Nucleus accumbens (tissue), 56 donors: ENCODE measurements at places on chromosomes 1 and 21.
A peak's percentile ranks its signal among the peaks of the same experiment; 100 is the strongest.

- no peak for DNase-seq
These were observed at the start of gene AGBL4 for GRCh38 chr1:50023292-50024159. TSS of gene AGBL4 (minus strand) at chr1:50023954.

- no peak for DNase-seq
These were observed 77.7 kb upstream of the TMEM51 start for GRCh38 chr1:15075817-15076216.

GRCh38 chr1:156230473-156230837 is 11.5 kb upstream of the BGLAP start:
- no peak for DNase-seq

- no peak for DNase-seq
These were observed 5.6 kb upstream of the ATP1A1 start for GRCh38 chr1:116367256-116367945.

DNA sequence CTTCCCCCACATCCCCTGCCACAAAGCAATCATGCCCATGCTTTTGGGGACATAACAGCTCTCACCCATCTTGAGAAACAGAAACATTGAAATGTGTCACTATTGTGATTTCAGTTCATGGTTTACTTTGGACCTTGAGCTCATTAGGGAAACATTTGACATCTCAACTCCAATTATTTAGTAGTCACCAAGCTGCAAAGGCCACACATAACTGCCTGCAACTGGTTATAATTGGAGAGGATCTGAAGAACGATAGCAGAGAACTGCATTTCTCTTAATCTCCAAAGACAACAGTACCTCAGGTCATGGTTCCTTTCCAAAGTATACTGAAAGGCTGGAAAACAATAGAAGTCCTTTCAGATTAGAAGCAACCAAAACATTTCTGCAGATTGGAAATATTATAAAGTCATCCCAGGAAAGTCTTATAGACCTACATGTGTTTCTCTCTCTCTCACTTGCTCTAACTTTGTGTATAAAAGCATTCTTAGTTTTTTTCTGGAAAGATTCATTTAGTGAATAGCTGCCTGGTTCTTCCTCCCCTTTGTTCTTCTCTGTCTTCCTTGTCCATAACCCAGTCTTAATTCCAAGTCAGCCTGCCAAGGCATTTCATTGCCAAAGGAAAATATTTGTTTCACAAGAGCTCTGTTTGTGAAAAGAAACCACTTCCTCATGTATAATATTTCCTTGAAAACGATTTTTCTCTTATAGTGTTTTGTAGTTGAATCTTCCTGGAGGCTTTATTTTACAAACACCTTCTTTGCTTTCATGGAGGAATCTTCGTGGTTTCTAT is 426.8 kb downstream of the ADGRL2 start:
- no peak for DNase-seq

DNA sequence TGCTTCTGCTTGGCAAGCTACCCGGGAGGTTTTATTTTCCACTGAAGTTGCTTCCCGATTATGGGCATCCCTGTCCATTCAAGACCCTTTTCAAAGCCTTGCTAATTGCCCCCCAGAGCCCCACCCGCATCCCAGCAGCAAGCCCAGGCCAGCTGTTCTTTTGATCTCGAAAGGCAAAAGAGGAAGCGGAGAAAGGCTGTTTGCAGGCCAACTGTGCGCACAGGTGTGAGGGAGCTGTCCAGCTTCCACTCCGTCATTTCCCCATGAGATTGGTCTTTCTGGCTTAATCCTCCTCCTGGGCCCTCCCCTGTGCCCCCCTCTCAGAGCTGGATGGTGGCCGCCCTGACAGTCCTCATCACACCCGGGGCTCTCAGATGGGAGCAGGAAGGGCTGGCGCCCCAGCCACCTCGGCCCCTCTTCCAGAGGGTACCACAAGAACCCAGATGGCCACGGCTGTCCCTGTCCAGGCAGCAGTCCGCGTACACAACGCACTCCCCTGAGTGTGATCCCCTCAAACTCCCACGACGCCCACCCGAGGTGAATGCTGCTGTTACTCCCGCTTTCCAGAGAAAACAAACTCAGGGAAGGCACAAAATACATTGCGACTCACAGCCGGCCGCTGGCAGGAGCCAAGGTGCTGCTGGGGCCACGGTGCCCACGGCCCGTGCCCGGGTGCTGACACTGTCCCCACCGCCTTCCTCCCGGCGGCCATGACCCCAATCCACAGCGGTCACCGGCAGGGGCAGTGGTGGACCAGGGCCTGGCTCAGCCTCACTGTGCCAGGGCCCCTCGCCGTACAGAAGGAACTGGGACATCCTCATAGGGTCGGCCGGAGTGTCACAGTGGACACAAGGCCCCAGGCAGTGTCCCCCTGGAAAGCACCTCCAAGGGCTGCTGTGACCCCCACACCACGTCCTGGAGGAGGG is 121.9 kb downstream of the CRYAA start:
- no peak for DNase-seq

GRCh38 chr1:222373216-222373615 is 174.7 kb downstream of the HHIPL2 start:
- DNase-seq, result no peak

DNA sequence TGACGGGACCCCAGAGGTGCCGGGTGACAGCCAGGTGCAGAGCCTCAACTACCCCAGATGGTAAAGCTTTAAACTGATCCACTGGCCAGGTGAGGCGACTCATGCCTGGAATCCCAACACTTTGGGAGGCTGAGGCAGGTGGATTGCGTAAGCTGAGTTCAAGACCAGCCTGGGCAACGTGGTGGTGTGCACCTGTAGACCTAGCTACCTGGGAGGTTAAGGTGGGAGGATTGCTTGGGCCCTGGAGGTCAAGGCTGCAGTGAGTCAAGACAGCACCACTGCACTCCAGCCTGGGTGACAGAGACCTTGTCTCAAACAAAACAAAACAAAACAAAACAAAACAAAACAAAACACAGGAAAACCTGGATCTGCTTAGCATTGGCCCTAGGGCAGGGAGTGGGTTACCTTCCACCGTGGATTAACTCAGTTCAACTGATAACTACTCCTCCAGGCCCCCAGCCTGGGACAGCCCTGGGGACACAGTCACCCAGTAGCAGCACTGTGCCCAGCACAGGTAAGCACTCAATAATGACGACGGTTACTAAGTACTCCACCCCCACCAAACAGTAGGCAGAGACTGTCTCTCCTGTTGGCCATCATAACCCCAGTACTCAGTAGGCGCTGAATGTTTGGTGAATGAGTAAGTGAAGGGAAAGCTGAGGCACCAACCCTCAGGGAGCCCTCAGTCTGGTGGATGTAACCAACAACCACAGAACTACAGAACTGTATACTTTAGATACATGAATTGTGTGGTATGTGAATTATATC is 21.6 kb downstream of the SLC66A1 start:
- no peak for DNase-seq

GRCh38 chr1:232339073-232339472 is 290.9 kb downstream of the SIPA1L2 start:
- DNase-seq, result no peak

DNA sequence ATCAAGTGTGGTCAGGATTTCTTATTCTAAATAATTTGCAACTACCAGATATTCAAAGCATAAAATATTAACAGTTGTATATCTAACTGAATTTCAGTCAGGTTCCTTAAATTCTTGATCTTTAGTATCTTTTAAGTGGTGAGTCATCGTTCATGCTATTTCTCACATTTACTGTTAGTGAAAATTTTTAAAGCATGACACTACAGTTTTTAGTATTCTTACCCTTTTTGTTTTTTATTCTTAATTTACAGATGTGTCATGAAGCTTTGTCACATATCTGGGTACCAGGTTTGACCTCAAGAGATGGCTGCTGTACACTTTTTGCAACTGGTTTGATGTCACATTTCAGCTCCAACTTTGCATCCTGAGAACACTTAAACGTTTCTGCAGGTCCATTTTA is 12.7 kb downstream of the AKIRIN1 start:
- no peak for DNase-seq

GRCh38 chr1:17207046-17207445 is 2.1 kb downstream of the PADI1 start:
- peak; percentile 2 for DNase-seq

- DNase-seq, result no peak
These were observed 121.7 kb downstream of the KCNN3 start for GRCh38 chr1:154748405-154748775.

DNA sequence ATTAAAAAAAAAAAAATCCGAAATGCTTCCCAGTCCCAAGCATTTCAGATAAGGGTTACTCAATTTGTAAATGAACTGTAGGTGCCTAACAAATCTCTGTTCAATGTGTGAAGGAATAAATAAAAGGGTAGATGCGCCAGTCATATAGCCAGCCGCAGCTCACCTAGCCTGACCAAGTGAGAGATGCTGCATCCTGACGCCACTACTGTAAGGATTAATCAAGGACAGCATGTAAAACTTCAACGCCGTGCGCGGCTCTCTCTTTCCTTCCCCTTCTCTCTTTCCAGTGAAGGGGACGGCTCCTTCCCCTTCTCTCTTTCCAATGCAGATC is 441 bp downstream of the PPT1 start:
- no peak for DNase-seq

DNA sequence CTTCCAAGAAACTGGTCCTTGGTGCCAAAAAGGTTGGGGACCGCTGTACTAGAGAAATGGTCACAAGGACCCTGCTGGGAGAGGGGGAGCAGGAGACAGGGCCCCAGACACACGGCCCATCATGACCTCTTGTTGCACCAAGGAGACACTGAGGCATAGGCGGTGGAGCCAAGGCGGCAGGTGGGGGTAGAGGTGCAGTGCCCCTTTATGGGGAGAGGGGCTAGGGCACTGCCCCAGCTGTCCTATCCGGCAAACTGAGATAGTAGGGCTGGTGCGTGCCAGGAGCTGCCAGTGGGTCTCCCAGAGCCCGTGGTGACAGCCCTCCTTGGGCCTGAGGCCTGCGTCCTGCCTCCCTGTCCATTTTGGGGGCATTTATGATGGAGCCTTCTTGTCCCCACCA is 20.3 kb downstream of the TNNT2 start:
- DNase-seq, result no peak

DNA sequence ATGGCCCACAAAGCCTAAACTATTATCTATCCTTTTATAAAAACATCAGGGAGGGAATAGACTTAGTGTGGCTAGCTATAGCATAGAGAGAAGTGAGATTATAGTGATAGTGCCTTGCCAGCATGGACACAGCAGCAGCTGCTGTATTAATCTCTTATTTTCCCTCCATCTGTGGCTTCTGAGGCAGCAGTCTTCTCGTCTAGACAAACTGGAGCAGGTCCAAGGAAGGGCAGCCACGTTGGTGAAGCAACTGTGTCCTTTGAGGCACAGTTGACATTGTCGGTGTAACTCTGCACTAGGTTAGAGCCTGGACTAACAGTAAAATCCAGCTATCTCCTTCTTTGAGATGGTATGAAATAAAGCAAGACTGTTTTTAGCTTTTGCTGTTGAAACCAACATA is 131.3 kb downstream of the CACHD1 start:
- DNase-seq, result no peak

DNA sequence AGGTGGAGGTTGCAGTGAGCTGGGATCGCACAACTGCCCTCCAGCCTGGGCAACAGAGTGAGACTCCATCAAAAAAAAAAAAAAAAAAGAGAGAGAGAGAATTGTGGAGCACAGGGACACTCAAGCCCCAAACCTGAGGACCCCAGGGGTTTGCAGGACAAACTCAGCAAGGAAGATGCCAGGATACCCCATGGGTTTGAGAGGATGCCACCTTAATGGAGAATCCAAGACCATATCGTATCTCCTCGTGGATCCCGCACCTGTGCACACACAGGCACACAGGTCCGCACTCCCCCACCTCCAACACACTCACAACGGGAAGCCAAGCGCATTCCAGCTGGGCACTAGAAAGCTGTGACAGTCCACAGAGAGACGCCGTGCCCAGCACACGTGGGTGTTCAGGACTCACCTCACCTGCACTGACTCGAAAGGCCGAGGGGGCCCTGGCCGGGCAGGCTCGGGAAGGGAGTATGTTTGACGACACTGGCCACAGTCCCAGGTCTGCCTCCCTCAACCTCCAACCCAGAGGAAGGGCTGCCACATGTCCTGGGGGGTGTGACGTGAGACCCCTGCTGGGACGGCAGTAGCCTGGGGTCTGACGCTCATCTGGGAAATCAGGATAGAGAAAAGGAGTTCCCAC is 11.1 kb downstream of the CHD5 start:
- DNase-seq, result no peak

GRCh38 chr1:77412069-77412819 is 130.4 kb downstream of the AK5 start:
- DNase-seq, result no peak

DNA sequence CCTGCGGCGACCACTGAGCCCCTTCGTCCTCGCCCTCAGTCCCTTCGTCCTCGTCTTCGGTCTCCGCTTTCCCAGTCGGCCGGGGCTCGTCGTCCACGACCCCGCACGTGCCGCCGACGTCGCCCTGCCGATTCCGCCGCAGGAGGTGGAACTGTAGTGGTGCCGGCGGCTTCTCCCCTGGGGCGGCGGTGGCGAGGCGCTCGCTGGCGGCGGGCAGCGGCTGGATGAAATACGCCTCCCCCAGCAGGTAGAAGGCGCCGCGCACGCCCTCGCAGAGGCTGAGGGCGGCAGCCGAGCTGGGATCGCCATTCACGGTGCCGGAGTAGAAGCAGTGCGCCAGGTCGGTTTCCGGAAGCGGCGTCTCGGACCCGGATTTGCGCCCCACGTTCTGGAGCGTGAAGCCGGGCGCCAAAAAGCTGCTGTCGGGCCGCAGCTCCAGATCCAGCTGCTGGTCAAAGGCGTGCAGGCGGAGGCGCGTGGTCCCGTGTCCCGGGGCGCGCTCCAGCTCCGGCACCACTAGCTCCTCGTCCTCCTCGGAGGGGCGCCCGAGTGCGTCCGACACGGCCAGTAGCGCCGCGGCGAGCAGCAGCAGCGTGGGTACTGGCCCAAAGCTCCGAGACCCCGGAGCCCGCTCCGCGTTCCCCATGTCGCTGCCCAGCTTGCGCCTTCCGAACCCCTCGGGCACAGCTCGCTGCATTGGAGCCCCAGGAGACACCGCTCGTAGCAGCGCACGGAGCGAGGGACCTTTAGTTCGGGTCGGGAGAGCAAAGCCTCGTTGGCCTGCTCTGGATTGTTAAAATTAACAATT is 747 bp downstream of the ADAMTS1 start:
- DNase-seq, result peak; percentile 68

GRCh38 chr1:220235462-220235861 is 36.8 kb downstream of the RAB3GAP2 start:
- DNase-seq, result no peak

DNA sequence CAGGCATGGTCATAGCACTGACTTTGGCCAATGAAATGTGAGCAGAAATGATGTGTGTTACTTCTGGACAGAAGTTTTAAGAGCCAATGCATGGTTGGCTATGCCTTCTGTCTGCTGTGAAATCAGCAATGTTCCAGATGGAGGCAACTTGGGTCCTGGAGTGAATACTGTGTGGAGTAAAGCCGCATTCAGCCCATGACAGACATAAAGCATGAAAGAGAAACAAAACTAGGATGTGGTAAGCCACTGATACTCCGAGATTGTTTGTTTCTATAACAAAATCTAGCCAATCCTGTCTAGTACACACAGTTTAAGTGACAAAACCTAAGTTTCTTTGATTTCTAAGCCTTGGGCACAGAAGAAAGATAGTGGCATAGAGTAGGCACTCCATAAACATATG is 47.1 kb upstream of the ARHGAP29 start:
- DNase-seq, result no peak
